Muscle of arm (tissue), 14 donors: ENCODE measurements at places on chromosomes 7 and 10.

- peak; percentile 14 for DNase-seq
These were observed 90.1 kb upstream of the DNAAF5 start for GRCh38 chr7:636396-636795.

GRCh38 chr7:28107960-28108359, 72.6 kb downstream of the JAZF1 start:
- DNase-seq: no peak

- no peak for DNase-seq
These were observed 19.0 kb downstream of the GIMAP4 start for GRCh38 chr7:150586068-150586784.

- DNase-seq: no peak
These were observed 152.6 kb downstream of the XPNPEP1 start for GRCh38 chr10:109770663-109771062.

GRCh38 chr10:3419719-3420495, 247.3 kb upstream of the PITRM1 start:
- DNase-seq: no peak

DNA sequence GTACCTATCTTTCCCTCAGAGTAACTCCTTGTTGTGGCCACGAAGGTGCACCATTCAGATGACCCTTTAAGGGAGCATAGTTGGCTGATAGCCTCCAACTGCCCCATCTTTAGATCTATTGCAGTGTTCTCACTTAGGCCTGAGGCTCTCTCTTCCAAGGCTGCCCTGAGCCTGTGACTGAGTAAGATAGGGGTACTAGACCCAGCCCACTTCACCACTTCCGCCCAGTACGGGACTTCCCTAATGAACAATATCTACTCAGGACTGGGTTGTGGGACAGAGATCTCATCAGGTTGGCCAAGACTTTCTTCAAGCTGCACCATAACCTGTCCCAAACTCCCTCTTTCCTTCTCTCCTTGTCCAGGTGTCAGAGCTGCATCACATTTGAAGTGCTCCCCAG, 5.7 kb upstream of the GNAI1 start:
- DNase-seq: no peak

DNA sequence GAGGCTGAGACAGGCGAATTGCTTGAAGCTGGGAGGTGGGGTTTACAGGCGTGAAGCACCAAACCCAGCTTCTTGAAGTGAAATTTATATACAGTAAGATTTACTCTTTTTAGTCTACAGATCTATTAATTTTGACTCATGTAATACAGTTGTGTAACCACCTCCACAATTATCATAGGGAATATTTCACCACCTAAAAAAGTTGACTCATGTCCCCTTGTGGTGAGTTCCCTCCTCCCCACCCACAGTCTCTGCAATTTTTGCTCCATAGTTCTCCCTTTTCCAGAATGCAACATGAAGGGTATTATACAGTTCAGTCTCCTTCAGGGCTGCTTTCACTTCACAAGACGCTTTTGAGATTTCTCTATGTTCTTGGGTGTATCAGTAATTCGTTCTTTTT, 156.8 kb downstream of the FAM107B start:
- no peak for DNase-seq

- no peak for DNase-seq
These were observed 28.0 kb downstream of the PRSS2 start for GRCh38 chr7:142798451-142799436.

- DNase-seq: no peak
These were observed 619.6 kb downstream of the PARD3 start for GRCh38 chr10:34195364-34196057.

GRCh38 chr7:98681951-98682350, 64.9 kb downstream of the NPTX2 start:
- DNase-seq: no peak

- no peak for DNase-seq
These were observed 330.3 kb downstream of the AUTS2 start for GRCh38 chr7:69928621-69929020.

DNA sequence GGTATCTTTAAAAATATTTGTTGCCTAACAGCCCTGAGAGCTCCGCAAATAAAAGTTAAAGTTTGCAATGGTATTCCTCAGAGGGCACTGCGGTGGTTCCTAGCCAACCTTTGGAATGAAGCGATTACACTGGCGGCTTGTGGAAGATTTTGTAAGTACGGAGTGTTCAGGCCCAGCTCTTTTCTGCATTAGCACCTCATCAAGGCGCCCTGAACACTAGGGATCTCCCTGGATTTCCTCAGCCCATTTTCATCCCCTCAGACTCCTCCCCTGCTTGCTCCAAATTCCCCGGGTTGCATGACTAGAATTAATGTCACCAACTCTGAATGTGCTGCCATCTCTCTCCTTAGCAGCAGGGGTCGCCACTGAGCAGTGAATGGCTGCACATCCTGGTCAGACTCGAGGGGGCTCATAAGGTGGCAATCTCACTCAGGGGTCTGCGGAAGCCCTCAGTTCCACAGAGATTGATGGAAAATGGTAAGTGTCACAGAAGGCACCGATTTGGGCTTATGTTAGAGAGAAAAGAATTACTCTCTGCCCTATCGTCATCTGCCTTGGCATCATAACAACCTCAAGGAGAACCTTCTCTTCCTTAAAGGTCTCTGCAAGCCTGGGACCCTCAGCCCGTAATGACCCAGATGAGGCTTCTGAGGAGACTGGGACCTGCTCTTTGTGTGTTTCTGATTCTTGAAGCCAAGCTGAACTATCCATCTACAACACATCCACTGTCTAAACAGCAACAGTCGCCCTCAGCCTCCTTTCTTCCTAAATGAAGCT, 262.8 kb upstream of the AOAH start:
- no peak for DNase-seq

DNA sequence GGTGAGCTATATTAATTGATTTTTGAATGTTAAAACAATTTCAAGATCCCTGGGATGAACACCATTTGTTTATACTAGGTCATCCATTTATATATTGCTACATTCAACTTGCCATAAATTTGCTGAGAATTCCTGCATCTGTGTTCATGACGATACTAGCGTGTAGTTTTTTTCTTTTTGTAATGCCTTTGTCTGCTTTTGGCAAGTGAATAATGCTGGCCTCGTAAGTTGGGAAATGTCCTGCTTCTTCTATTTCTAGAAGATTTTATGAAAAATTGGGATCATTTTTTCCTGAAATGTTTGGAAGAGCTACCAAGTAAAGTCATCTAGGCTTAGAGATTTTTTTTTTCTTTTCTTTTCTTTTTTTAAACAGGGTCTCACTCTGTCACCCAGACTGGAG, 12.9 kb upstream of the MEST start:
- DNase-seq: no peak

DNA sequence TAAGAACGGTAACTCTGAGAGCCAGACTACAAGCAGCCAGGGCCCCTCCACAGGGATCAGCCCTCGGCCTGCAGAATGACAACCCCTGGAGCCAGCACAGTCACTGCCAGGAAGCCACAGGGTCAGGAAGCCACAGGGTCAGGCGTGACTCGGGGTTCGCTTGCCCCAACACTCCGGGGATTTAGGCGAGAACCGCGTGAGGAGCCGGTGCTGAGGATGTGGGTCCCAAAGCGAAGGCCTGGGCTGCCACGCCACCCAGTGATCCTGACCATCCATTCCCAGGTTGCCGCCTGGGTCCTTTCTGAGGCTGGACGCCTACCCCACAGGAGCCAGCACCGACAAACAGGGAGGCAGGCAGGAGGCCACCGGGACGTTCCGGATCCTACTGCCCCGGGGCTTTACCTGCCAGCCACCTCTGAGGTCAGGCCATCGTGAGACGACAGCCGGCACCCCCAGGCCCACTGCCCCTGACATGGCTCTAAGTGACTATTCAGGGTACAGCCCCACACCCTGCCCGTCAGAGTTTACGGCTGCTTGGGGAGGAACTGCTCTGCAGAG, 228.6 kb downstream of the ELFN1 start:
- no peak for DNase-seq

DNA sequence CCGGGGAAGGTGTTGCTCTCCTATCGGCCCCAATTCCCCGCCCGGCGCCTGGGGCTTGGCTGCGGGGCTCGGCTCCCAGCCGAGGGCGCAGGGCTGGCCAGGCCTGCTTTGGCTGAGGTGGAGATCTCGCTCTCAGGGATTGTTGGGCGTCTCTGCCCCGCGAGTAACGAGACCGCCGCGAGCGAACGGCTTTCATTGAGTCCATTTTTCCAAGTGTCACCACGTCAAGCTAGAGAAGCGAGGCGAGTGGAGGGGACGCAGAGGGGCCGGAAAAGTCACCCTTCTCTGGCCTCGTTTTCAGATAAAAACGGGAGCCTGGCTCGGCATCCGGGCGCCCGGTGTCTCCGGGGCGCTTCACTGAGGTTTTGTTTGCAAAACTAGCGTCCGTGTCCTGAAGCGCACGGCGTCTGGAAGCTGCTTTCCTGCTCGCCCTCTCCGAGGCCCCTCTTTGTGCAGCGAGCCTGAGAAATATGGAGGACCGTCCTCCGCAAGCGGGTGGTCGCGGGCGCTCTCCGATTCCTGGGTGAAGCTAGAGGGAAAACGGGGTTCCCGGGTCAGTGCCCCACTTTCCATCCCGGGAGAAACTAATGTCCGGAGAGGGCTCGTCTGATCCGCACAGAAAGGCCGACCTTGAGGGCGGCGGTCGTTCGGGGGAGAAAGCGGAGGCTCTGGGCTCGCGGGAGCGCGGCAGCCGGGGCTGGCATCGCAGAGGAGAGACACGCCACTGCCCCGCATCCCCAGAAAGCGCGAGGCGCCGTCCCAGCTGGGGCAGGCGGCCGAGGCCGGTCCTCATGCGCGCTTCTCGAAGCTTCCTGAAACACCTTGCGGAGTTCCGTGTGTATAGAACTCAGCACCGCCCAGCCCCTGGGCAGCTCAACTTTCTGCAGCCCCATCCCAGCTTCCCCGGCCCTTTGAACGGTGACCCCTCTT, 3.5 kb upstream of the EN2 start:
- no peak for DNase-seq

GRCh38 chr10:30095631-30096422, 36.4 kb upstream of the JCAD start:
- DNase-seq: no peak

- DNase-seq: no peak
These were observed 421.0 kb downstream of the PTPRN2 start for GRCh38 chr7:158166386-158167340.

- no peak for DNase-seq
These were observed 2.1 kb downstream of the CHST3 start for GRCh38 chr10:71966046-71967004.

DNA sequence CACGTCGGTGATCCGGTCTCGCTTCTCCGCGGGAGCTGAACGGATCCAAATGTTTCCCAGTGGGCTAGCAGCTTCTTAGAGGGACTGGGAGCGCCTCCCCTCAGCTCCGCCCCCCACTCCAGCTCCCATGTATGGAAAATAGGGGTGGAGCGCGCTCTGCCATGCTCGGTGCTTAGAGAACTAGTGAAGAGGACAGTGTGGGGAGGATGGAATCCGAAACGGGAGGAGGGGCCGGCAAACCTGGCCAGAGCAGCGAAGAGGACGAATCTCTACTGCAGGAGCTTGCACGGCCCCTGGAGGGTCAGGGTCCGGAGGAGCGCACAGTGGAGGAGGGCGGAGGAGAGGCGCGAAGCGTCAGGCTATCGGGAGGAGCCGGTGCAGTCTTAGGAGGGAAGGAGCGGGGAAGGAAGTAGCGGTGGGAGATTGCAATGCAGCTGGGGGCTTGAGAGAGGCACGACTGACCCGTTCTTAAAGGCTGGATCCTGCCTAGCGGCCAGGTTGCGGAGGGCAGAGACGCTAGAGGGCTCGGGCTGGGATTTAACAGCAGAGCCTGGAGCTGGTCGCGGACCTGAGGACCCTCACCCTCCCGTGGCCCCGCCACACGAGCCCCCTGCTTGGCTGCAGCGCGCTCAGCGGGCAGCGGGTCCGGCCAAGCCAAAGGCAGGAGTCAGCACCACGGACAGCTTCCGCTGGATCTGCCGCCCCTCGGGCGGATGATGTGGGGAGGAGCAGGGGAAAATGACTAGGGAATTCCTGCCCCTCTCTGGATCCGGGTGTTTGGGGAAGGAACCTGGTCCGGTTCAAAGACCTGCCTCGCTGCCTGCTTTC, at the start of gene PRLHR:
Gene PRLHR, minus strand, starts transcription at position 51 of the 828 bp plus-strand sequence. CDS start 404 bp downstream, outside the sequence.
- peak; percentile 38 for DNase-seq

GRCh38 chr10:13614530-13615332, 28.0 kb downstream of the PRPF18 start:
- DNase-seq: no peak

DNA sequence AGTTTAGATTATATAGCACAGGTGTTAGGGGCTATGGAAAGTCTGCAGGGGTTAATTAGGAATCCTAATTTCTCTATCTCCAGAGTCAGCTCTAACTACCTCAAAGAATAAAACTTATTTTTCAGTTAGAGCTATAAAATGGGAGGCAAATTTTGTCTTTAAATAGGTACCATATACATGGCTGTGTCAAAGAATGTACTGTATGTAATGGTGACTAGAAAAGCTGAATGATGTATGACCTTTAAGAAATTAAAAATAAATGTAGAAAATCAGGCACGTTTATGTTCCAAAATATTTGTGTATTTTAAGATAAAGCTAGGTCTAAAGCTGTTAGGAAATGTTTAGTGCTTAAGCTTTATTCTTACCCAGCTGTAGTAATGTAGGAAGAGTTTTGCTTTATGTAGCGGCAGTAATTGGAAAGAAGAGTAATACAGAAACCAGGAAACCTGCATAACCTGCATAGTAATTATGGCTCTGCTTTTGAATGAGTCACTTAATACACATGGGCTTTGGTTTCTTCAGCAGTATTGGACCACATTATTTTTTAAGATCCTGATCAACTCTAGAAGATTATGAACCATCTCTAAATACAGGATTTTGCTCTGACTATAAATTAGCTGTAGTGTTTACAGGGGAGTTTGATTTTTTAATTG, 85.0 kb downstream of the KMT2E start:
- no peak for DNase-seq

- DNase-seq: peak; percentile 94
These were observed at the start of gene BNIP3 for GRCh38 chr10:131981429-131982184. BNIP3 (minus strand) TSS chr10:131981923; CDS start chr10:131981806, 117 bp downstream.

DNA sequence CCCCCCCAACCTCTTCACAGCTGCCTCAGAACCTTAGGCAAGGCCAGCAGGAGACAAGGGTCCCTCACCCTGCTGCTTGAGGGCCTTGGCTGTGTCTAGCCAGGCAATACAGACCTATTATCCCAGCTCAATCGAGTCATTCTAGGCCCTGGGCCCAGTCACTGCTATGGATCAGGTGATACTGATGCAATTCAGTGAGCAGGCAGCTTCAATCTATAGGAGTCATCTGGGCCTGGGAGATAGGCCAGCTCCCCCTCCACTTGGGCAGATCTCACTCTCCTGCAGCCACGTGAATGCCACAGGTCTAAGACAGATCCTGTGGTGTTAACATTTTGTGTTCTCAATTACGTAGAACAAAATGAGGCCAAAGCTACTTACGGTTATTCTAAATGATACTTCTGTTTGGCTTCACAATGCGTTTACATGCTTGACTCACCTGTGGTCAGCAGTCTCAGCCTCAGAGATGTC, 68.0 kb upstream of the LRRC4 start:
- no peak for DNase-seq

DNA sequence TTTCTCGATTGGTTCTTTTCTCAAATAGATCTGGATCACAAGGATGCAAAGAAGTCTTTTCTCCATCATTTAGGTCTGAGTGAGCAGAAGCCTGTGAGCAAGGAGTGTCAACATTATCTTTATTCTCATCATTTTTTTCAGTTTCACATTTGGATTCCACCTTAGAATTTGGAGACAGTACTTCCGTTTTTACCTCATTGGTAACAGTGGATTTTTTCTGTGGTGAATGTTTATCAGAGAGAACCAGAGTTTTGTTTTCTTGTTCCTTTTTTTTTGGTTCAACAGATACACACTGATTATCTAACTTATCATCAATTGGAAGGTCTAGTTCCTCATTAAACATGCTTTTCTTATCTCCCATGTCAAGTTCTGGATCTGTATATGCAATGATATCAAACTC, 151.3 kb downstream of the GALNT11 start:
- no peak for DNase-seq
